ENCODE measurements at places on chromosomes 4 and X. TPM values are rescaled to one million over a fixed set of nuclear protein-coding genes. Genes with fewer than 3 reads are reported as not detected.
A peak's percentile ranks its signal among the peaks of the same experiment; 100 is the strongest.

DNA sequence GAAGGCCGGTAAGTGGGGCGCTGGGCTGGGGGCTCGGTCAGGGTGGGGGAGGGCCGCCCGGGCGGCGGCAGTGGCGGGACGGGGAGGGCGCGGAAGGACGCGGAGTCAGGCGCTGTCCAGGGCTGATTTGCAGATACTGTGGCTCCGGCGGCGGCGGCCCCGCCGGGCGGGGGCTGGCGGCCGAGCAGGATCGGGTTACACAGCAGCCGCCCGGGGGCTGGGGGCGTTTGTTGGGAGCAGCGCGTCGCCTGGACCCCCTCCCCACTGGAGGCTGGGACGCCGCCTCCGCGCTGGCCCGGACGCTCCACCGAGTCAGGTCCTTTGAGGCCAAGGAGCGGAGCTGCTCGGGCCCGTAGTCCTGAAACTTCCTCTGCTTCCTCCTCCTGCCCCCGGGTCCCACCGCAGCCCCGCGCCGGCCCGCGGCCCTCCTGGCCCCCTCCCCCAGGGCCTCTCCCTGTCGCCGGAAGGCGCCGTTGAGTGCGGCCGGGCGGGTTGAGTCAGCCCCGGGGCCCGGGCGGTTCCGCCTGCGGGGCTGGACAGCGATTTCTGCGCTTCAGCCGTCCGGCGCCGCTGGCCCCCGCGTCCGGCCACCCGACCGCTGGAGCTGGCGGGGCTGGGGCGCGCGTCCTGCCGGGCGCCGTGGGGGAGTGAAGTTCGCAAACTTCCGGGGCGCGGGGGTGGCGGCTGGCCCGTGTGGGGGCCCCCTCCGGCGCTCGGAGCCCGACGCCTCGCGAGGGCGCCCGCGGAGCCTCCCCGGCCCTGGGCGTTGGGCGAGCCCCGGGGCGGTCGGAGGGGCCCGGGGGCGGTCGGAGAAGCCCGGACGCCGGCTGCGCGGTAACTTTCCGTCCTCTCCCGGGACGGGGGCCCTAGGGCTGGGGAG lies 746 bp downstream of the REST start:
- DNase-seq, result peak; percentile 86

DNA sequence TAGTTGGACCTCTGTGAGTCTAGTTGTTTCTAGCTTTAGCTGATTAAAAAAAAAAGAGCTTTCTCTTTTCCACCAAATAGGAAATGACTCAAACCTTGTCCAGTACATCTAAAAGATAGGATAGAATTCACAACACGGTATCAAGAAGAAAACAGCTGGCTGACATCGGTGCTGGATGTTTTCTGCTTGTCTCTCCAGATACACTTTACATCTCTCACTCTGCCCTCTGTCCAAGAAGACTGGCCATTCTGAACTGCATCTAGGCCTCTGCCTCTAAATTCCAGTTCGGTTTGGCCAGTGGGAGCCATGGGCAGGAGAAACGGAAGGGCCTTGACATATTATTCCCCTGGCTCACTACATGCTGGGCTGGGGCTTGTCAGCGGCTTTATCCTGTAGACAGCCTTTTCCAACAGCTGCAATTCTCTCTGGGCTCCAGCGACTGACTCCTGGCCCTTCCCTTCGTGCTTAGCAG lies 57.3 kb upstream of the SHISA3 start:
- peak; percentile 79 for DNase-seq

GRCh38 chr4:65668201-65669089 lies 1.8 kb downstream of the EPHA5 start:
- peak; percentile 35 for DNase-seq

- DNase-seq, result no peak
These were observed 94.1 kb upstream of the BANK1 start for GRCh38 chr4:101696276-101697010.

Gene MMGT1
- 22.4 TPM for total RNA-seq

Data from Right ventricle myocardium inferior (tissue), 1 donor.